ENCODE measurements at places on chromosomes 11 and 22.

GRCh38 chr22:46923394-46923793, 160.9 kb downstream of the TBC1D22A start:
- no peak for DNase-seq

DNA sequence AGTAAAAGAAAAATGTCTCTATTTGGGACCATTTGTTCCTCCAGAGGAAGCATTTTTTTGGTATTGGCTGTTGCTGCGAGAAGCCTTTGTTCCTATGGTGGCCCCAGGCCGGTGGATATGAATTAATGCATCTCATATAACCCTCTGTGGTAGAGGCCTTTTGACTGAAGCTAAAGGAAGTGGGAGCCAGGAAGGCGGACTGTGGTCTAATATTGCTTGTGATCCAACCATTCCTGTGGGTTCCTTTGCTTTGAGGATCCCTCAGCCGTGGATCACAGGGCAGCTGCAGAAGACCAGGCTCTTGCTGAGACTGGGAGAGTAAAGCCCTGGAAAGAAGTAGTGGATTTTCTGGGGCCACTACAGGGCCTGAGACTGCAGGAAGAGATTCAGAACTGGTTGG, 68.3 kb upstream of the NAV2 start:
- DNase-seq = no peak

- no peak for DNase-seq
Observed at GRCh38 chr22:29788339-29789279, 21.4 kb downstream of the UQCR10 start.

DNA sequence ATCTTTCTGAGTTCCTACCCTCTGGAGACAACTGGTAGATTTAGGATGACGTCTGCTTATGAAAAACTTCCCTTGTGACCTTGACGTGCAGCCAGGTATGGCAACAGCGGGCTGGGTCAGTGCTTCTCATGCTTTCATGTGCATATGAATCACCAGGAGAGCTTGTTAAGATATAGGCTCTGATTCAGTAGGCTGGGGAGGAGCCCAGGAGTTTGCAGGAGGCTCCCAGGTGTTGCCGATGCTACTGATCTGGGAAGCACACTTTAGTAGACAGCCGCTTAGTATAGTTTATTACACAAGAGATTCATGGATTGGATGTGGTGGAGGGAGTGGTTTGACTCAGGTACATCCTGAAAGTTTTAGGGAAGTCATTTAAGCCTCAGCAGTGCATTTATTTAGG, 23.8 kb downstream of the DIXDC1 start:
- no peak for DNase-seq

DNA sequence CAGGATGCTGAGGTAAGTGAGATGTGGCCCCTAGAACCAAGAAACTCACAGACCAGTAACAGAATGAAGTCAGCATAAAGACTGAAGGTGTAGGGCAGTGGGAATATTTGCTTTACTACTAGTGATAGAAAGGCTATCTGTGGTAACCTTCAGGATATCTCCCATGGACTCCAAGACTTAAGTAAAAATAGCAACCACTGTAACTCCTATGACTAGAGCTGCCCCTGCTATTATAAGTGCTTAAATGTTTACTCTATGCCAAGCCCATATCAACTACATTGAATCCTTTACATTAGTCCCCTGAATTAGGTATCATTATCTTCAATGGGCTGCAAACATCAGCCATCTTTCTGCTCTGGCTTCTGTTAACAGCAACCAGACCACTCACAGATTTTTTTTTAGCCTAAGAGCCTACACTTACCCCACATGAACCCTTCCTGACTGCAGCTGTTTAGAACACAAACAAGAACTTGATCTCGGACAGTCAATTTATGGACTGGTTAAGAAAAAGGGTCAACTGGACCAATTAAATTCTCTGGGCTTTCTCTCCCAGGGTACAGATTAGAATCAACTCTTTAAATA, 335.1 kb upstream of the API5 start:
- no peak for DNase-seq

GRCh38 chr22:49574881-49575702, 252.6 kb downstream of the BRD1 start:
- DNase-seq = no peak

DNA sequence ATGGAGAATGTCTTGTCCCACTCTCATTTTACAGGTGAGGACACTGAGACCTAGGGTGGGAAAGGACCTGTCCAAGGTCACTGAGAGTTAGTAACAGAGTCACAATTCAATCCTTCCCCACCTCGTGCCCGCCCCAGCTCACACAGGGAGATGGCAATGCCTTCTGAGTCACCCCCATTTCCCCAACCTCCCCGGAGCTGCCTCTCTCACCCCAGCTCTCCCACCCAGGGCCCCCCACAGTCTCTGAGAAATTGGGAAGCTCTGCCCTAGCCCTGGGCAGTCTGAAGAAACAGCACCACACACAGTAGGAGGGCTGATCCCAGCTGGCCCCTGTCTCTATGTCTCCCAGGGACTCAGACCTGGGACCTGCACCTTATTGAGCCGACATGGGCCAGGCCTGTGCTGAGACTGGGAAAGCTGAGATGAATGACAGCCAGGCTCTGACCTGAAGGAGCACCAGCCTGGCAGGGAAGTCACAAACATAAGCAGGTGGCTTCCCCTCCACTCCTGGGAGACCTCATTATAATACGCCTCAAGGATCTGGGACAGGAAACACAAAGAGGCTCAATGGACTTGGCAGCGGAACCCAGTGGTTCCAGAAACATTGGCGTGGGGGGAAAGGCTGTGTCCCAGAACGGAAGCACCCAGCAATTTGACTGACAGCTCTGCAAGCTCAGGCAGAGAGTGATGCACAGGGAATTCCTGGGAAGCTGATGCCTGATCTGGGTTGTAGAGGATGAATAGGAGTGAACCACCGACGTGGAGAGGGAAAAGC, 51.0 kb downstream of the CD6 start:
- DNase-seq = no peak

DNA sequence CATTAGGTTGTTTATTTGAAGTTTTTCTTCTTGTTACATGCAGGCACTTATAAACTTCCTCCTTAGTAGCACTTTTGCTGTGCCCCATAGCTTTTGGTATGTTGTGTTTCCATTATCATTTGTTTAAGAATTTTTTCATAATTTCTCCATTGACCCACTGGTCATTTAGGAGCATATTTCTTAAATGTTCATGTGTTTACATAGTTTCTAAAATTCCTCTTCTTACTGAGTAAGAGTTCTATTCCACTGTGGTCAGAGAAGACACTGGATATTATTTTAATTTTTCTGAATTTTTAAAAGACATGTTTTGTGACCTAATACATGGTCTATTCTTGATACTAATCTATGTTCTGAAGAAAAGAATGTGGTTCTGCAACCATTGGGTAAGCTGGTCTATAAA, 333.0 kb downstream of the DDX10 start:
- DNase-seq = no peak

DNA sequence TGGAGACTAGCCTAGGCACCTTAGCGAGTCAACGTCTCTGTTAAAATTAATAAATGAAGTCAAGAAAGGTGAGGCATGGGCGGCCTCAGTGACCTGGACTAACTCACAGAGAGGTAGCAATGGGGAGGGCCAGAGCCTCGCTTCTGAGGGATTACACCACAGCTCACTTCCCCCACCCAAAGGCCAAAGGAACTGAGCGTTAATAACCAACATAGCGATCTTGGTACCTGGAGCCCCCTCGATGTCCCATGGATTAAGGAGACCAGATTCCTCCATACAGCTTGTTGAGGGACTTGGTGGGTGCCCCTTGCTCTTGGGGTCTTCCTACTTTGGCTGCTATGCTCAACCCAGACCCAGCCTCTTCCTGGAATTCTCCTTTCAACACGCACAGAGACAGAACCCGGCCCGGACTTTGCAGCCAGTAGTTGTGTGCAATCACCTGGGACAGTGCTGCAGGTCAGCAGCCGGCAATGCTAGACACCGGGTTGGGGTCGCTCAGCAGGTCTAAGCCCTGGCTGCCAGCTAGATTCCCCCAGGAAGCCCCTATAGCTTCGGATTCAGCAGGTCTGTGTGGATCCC, 70.6 kb downstream of the BCR start:
- no peak for DNase-seq

DNA sequence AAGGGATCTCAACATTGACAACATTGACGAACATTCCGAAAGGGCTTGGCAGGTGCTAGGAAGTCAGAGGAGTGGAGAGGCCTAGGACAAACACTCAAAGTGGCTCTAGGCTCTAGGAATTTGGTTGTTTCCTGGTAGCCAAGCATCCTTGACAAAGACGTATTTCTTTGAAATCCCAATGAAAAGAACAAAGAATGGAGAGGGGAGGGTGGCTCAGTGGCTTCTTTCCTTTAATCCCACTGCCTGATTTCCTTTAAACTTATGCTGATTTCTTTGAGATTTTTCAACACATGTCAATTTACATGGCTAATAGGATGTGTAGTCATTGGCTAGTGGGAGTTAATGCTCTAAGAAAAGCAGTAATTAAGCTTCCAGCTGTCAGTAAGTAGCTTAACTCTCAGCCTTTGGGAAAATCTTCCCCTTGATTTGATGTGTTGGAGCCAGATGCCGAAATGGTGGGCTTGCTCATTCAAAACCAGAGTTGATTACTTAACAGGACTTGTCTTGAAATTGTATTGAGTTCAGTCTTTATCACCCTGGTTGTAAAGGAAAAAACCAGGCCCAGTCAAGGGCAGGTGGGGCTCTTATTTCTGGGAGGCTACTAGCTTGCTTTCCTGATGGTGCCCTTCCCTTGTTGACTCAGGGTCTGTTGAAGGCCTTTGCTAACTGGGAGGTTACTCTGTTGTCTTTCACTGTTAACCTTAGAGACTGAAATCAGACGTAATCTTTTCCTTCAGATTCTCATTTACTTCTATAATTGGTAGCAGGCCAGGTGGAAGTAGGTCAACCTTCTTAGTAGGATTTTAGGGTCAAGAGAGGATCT, 44.6 kb upstream of the SORL1-AS1 start:
- DNase-seq = no peak

DNA sequence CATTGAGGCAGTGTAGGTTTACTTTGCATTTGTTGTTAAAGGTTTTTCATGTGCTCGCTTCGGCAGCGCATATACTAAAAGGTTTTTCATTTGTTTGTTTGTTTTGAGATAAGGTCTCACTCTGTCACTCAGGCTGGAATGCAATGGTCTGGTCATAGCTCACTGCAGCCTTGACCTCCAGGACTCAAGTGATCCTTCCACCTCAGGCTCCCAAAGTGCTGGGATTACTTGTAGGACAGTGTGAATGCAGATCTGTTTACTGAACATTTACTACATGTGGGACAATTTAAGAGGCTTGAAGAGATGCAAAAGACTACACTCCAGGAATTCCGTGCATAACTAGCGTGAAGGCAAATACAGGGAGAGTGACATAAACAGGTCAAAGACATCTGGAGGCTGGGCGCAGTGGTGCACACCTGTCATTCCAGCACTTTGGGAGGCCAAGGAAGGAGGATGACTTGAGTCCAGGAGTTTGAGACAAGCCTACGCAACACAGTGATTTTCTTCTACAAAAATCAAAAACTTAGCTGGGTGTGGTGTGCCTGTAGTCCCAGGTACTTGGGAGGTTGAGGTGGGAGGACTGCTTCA, 34.1 kb downstream of the YPEL1 start:
- DNase-seq = no peak

DNA sequence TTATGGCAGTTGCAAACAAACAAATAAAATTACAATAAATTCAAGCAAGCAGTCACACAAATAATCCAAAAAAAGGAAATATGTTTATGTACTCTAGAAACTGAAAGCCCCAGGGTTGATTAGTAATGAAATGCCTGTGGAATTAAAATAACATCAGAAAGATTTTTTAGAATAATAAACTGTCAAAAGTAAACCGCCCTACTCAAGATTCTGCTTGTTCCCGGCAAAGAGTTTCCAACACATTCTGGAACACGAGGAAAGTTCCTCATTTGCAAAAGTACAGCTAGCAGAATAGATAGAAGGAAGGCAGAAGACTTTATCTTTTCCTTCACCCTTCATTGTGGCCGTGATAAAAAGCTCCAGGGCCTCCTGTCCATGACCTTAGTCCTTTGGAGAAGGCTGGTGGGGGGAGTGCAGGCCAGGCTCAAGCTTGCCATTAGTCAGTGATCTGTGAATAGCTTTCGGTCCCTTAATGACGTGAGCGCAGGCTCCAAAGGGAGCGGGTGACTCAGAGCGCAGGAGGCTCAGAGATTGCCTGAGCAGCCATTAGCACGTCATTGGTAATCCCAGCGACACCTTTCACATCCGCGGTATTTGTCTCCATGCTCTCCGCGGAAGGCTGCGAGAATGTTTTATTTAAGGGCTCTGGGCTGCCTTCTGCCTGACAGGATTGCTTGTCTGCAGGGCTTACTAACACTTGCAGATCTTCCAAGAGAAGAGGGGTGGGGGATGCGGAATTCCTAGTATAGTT, 458.3 kb downstream of the METTL15 start:
- DNase-seq = no peak

- peak; percentile 74 for DNase-seq
Observed at GRCh38 chr11:4090258-4090657, 4.3 kb upstream of the RRM1 start.

Measured in CD4-positive, alpha-beta T cell treated with Interleukin-17A for 1 hour (primary cell).